ENCODE measurements at places on chromosomes 16 and 17.

DNA sequence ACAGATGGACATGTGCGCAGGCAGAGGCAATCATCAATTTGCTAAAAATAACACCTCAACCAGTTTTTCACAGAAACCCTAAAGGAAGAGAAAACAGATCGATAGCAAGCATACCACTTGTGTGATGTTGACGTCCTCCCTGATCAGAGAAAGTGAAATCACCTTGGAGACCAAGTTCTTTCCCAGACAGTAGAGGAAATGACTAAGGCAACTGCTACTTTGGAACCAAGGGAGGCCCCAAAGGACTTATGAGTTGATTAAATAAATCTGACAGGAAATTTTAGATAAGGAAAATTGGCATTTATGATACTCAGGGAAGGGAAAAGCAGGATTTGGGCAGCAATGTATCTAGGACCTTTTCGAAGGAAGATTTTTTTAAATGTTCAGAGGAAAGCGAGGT lies 267.1 kb upstream of the ASIC2 start:
- DNase-seq, result no peak

DNA sequence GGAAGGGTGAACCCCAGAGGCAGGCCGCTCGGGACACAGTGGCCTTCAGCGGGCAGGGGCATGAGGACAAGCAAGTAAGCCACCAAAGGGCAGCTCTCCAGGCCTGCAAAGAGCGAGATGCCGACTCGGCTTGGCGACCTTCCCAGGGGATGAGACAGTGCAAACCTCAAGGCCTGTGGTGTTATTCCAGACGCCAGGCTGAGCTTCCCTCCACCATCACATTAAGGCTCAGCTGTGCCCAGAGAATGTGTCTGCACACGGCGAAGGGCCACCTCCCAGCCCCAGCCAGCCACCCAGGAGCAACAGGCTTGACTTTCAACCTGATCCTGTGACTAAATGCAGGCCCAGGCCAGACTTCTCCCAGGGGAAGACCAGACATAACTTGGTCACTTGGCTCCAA lies 251.4 kb downstream of the SOX9 start:
- no peak for DNase-seq

DNA sequence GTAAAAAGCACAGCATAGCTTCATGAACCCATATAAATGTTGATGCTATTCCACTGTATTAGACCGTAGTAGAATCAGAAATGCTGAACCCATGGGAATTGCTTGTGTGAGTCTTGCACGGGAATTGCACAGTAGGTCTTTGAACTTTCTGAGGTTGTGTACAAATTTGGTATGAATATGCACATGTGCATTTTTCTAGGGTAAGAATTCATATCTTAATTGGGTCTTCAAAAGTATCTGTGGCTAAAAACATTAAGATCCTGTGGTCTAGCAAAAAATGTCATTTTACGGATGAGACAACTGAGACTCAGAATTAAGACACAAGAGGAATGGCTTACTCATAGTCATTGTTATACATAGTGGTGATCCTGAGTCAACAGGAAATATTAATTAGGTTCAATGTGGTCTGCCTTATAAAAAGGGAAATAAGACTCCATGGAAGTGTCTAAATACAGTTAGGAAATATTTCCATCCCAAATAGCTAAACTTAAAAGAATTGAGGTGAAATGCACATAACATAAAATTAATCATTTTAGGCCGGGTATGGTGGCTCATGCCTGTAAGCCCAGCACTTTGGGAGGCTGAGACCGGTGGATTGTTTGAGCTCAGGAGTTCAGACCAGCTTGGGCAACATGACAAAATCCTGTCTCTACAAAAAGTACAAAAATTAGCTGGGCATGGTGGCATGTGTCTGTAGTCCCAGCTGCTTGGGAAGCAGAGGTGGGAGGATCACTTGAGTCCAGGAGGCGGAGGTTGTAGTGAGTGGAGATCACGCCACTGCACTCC lies 22.8 kb downstream of the TAOK1 start:
- DNase-seq, result no peak

DNA sequence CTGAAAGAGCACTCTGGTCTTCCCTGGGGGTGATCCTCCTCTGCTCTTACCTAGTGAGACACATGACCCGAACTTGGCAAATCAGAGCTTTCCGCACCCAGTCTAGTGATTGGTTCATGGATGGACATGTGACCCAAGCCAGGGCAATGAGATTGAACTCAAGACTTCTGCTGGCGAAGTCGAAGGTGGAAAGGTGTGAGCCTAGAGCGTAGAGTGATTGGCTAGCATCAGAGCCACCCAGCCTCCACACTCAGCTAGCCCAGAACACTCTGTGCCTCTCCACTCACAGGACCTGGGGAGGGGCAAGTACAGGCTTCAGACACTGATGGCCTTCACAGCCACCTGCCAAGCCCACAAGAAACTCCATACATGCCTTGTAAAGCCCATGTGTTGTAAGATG lies 17.6 kb downstream of the ATPAF2 start:
- no peak for DNase-seq

DNA sequence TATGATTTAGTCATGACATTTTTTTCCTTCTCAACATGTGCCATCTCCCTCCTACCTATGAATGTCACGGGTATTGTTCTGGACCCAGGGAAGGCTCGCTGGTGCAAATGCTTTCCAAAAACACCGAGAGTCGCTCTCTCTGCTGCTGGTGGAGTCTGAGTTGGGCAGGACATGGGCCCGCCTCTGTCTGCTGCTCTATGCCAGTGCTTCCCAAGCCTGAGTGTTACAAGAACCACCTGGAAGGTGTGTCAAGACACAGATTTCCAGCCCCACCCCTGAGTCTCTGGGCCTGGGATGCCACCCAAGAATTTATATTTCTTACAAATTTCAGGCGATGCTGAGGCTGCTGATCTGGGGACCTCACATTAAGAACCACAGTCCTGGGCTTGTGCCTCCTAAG lies 9.1 kb downstream of the JPH3 start:
- no peak for DNase-seq

- DNase-seq, result no peak
Observed at GRCh38 chr16:35685085-35685484, 2225.7 kb downstream of the TP53TG3F start.

DNA sequence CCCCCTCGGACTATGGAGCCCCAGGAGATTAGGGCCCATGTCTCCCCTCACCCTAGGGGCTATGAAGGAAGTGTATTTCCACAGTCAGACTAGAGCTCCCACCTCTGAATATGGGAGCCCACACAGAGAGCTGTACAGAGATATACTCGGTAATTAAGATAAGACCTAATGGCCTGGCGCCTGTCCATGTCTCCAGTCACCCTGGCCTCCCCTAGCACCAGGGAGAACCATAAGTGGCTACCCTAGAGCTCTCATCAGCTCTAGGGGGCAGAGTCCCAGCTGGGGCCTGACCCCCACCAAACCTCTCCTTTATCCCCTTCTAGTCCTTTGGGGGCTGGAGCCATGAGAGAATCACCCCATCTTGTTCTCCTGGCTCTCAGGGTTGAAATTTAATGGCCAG lies 2.4 kb downstream of the TMEM101 start:
- no peak for DNase-seq

- no peak for DNase-seq
Observed at GRCh38 chr16:641326-642188, at the start of gene MCRIP2. MCRIP2 (plus strand) TSS chr16:641828; CDS start chr16:641992, 164 bp downstream.

GRCh38 chr17:72077326-72077960 lies 43.4 kb upstream of the SOX9 start:
- DNase-seq, result no peak

DNA sequence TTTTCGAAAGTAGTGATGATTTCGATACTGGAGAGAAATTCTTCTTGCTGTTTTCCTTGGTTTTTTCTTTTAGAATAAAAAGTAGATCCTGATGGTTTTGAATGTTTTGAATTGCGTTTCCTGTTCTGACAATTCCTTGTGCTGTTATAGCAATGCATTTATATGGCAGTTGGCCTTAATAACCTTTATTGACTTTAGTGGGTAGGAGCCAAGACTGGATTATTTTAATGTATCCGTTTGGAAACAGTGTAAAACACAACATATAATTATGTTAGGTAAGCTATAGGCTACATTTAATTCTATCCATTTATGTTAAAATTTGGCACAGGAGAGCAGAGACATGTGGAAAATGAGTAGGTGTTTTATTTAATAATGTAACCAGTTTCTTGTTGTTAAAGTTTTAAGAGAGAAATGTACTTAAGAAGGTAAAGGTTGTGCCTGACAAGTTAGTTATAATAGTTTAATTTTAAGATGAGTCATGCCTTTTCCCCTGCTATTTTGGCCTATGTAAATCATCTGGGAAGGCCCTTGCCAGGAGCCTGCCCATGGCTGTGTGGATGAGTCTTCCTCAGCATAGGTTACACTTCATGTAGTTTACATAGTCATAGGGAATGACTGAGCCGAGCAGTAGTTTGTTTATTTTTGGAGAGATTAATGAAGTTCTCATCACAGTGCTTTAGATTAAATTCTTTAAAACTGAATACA lies 189.9 kb downstream of the FTO start:
- no peak for DNase-seq

DNA sequence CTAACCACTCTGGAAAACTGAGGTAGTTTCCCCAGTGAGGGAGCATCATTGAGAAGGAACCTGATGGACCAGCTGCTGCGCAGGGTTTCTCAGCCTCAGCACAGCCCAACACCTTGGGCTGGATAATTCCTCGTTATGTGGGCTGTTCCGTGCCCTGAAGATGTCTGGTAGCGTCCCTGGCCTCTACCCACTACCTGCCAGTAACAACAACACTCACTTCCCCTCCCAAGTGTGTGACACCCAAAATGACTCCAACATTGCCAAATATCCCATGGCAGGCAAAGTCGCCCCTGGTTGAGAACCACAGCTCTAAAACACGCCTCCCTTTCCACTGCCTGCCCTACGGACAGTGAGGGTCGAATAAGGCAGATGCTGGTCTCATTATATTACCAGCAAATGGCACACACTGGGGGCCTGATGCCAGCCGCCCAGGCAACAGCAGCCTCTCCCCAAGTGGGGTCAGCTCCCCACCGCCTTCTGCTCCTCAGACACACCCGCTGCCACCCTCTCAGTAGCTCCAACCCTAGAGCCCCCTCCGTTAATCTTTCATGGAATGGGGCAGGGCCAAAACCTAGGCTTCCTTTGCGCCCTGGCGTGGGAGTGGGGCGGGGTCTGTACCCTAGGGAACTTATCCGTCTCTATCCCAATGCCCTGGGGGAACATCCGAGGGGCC lies 1.0 kb downstream of the RHBDF2 start:
- DNase-seq, result no peak

- DNase-seq, result no peak
Observed at GRCh38 chr17:59668816-59669215, 38.4 kb downstream of the PTRH2 start.

DNA sequence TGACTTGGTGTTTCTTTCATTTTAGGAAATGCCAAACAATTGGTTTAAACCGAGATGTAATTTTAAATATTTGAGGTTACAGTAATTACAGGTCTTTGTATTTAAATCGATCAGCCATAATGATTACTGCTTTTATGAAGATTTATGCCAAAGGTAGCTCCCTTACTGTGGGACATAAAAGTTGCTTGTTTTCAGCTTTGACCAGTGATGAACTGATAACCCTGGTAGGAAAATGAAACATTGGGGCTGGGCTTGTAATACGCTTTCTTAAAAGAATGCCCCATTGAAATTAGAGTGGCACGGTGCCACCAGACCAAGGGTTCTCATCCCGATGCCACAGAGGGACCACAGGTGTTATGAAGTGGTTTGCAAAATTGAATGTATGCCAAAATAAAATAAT lies 7.3 kb downstream of the TNRC6A start:
- no peak for DNase-seq

DNA sequence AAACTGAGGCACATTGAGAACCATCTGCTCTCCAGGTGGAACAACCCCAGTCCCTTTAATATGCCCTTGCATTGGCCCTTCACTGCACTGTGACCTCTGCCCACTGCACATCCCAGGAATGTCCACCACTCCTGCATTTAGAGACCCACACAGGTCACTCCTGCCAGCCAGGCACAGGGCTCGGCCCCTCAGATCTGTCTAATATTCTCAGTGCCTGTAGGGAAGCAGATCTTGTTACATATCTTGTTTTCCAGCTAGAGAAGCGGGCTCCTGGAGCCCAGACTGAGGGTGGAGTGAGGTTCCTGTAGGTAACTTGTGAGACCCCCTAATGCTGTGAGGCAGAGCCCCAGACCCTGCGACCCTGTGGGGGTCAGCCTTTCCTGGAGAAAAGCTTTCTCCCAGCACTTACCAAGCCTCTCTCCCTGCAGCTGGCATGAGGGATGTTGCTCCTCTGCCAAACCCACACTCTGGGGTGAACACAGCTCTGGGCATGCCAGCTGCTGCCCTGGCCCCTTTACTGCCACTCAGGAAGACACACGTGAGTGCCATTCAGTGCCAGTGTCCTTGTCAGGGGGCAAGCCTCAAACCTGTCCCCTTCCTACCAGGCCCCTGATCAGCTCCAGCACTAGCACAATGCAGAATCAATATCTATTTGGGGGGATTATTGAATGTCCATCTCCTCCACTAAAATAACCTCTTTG lies 40.3 kb upstream of the CRHR1 start:
- DNase-seq, result no peak

- no peak for DNase-seq
Observed at GRCh38 chr17:700504-701094, 14.0 kb downstream of the VPS53 start.

- DNase-seq, result no peak
Observed at GRCh38 chr17:2692781-2693135, 18.8 kb downstream of the CLUH start.

- no peak for DNase-seq
Observed at GRCh38 chr16:4371357-4372000, at the start of gene VASN. VASN (plus strand) TSS chr16:4371848; CDS start chr16:4380878, 9,030 bp downstream.

- DNase-seq, result no peak
Observed at GRCh38 chr17:15422392-15422965, 44.9 kb downstream of the CDRT4 start.

DNA sequence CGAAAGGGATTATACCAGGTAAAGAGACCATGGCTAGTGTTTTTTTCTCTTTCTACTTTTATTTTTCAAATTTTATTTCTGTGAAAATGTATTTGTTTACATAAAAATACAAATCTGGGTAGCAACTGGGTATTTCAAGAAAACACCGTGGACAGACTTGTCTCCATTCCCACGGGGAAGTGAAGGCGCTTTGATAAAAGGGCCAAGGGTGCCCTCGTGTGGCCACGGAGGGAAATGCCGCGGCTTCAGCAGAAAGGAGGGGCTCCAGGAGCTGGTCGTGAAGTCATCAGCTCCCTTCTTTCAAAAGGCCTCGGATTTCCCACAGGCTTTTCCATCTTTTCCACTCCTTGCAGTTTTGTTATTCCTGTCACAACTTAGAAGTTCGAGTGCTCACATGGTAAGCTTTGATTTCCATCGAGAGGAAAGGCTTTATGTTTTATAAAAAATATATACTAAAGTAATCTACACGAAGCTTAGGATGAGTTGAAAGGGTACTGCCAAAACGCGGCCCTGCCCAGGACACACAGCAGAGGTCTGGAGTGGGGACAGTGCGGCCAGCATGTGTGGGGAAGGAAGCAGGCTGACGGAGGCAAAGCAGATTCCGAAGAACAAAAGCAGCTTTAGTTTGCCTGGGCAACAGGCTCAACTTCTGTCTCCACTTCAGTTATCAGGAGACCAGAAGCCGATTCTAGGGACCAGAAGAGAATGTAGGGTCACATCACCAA lies 15.3 kb upstream of the MNT start:
- peak; percentile 73 for DNase-seq

GRCh38 chr17:33233811-33234177 lies 59.3 kb downstream of the ASIC2 start:
- DNase-seq, result no peak

All from thoracic aorta (tissue), 2 donors.